ENCODE measurements at places on chromosomes 11 and 22. TPM values are rescaled to one million over a fixed set of nuclear protein-coding genes. Genes with fewer than 3 reads are reported as not detected.

GRCh38 chr11:8719211-8719649 lies 36.6 kb downstream of the RPL27A start:
- peak; percentile 94 for DNase-seq

DNA sequence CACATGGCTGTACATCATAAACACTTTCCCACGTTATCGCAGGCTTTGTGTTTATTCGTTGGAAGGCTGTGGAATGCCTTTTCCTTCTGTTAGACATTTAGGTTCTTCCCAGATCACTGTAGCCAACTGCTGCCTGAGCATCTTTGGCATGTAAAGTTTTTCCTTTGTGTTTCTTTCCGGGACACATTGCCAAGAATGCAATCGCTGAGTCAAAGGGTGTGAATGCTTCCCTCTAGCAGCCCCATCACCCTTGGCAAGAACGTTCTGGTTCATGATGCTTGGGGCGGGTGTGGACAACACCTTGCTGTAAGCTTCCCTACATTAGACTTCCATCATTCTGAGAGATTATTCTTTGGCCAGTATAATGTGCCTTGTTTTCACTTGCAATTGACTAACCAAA lies 136.2 kb downstream of the OSBP2 start:
- no peak for DNase-seq

GRCh38 chr11:27402450-27402849 lies 39.4 kb upstream of the CCDC34 start:
- DNase-seq: no peak

- no peak for DNase-seq
Observed at GRCh38 chr22:30569674-30570202, 4.7 kb downstream of the GAL3ST1 start.

DNA sequence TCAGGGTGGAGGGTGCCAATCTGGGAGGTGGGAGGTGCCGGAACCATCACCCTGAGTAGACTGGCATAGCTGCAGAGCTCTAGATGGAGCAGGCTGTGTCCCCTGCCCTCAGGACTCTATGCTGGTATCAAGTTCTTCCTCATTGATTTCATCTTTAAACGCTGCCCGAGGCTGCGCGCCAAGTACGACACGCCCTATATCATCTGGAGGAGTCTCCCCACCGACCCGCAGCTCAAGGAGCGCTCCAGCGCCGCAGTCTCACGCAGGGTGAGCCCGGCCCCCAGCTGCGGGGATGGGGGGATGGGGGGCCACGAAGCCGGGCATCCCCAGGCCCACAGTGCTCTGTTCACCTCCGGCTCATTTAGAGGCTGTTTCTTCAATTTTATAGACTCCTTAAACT lies 52.5 kb downstream of the GRAMD4 start:
- no peak for DNase-seq

DNA sequence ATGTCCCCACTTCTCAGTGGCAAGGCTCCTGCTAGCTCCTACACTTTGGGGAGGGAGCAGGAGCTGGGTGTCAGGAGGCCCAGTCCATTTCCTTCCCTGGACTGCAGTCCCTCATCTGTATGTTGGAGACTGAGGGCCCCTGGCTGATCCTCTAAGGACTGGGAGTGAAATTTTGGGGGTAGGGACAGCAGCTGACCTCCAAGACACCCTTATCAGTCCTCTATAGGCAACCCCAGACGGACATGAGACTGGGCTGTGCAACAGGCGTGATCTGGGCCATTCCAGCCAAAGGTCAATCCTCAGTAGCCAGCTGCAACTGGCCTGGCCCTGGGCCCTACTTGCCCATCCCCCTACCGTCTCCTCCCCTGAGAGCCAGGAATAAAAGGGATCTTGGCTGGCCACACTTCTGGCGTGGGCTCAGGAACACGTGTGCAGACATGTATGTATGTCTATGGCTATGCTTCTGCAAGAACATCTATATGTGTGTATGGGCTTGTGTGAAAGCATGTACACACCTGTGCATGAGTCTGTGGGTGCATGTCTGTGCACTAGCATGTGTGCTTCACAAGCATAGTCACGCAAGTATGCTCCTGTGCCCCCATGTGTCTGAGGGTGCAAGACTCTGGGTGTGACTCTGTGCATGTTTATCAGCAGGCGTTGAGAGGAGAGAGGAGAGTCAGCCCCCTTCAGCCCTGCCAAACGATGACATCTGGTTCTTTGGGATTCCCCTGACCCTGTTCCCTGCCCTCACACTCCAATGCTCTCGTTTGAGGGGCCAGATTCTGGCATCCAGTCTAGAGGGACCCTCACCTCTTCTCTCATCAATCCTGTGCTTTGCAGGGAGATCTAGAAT lies 24.6 kb upstream of the DGAT2 start:
- DNase-seq: no peak

GRCh38 chr11:115869780-115870431 lies 365.7 kb upstream of the CADM1 start:
- no peak for DNase-seq

DNA sequence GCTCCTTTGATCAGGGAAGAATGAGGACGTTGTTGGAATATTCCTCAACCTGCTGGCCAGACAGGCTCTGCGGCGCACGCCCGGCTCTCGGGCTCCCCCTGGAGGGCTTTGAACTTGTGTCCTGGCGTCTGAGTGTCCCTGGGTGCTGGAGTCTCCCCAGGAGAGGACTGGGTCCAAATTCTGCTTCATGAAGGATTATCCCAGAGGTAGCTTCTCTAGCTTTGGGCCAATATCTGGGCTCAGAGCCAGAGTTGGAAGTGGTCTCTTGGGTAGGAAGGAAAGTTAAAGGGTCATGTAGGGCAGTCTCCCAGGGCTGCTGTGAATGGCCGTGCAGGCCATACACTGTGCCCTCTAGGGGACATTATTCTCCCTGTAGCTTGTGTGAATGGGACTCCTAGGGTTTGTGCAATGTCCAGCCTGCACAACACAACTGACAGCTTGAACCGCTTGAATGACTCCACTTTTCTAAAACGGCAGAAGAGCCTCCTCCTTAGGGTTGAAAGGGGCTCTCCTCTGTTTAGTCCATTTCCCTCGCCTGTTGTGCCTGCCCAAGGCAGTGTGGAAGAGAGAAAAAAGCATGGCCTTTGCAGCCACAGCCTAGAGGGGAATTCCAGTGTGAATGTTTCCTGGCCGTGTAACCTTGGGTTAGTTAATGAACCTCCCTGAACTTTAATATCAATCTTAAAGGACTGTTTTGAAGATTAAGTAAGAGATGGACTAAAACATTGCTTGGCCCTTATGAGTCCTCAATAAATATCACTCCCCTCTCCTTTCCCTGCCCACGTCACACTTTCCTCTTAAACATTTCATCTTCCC lies 111.2 kb upstream of the THY1 start:
- DNase-seq: no peak

DNA sequence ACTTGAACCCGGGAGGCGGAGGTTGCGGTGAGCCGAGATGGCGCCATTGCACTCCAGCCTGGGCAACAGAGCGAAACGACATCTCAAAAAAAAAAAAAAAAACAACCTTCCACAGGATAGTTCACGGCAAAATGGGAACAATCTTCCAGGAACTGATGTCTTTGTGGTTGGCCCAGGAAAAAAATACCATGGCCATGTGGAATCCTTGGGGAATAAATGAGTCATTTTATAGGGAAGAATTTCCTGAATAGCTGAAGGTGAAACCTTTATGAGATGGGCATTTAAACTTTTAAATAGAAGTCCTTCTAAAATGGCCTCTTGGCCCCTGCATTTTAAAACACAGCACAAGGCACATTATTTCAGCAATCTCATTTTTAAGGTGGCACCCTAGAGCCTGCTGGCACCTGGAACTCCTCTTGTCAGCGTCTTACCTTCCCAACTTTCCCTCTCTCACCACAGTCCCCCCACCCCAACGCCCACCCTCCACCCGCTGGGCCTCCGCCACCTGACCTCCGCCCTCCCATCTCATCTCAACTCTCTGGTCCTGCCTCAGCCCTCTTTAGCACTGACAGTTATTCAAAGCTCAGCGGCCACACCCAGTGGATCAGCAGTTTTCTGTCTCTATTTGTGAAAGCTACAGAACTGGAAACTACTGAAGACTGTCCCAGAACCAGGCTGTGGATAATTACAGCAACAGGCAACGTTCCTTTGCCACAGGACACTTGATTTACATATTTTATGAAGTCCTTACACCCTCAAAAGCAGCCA lies 43.1 kb downstream of the SCGB1A1 start:
- DNase-seq: no peak

GRCh38 chr11:44133335-44133946 lies 38.0 kb downstream of the EXT2 start:
- DNase-seq: no peak

- peak; percentile 94 for DNase-seq
Observed at GRCh38 chr22:39534591-39535356, 2.2 kb upstream of the RPS19BP1 start.

- no peak for DNase-seq
Observed at GRCh38 chr11:10488121-10488933, 33.3 kb downstream of the AMPD3 start.

- DNase-seq: no peak
Observed at GRCh38 chr11:134154441-134154840, 69.3 kb downstream of the NCAPD3 start.

GRCh38 chr11:8199676-8200075 lies 30.9 kb upstream of the RIC3 start:
- no peak for DNase-seq

- DNase-seq: no peak
Observed at GRCh38 chr11:73335204-73335923, 27.3 kb downstream of the ARHGEF17 start.

DNA sequence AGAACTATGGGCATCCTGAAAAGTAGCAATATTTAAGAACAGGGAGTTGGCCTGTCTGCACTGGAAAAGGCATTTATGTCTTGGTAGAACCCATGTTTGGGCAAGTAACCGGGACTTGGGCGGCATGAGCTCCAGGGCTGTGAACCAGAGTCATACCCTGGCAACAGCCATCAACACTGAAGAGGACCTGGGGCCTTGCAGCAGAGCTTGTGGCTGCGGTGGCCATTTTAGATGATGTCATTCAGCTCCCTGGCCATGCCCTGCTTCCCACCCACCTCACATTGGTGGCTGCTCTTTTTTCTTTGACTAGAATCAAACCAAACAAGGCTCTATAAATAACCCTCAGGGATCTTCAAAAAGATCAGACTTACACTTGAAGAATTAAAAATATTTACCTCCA lies 26.6 kb downstream of the EHF start:
- DNase-seq: no peak

DNA sequence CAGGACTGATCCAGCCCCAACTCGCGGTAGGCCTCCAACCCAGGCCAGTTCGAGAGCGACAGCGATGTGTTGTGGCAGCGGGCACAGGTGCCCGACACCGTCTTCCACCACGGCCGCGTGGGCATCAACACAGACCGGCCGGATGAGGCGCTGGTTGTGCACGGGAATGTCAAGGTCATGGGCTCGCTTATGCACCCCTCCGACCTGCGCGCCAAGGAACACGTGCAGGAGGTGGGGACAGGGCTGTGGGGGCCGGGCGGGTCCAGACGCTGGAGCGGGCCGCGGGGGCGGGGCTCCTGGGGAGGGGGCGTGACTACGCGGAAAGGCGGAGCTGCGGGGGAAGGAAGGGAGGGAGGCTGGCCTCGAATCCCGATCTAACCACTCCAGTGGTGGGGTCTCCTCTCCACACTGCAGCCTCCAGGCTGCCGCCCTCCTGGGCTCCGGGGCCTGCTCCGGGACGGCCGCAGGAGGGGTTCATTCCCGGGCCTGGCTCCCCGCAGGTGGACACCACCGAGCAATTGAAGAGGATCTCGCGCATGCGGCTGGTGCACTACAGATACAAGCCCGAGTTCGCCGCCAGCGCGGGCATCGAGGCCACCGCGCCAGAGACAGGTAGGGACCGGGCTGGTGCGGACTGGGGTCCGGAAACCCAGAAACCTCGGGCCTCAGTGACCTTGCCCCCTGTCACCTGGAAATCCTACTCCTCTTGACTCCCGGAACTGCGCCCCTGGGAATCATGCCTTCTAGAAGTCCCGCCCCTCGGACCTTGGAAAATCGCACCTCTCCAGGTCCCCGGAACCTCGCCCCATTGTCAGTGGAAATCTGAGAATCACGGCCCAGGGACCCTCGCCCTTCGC lies 14.9 kb downstream of the TMEM258 start:
- no peak for DNase-seq

DNA sequence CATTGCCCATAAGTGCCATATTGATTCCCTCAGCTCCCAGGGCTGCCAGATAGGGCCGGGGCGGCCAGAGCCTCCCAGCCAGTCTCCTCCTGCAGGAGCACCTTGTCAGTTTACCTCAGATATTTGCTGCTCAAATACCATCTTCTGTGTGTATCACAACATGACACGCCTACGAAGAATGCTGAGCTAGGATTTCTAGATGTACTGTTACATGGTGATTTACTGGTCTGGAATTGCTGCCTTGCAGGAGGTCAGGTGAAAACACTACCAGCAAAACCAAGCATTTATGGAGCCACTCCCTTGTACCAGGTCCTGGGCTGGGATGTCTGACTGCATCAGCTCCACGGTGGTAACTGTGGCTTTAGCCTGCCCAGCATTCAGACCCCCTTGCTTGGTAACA lies 11.8 kb downstream of the MICAL3 start:
- no peak for DNase-seq

The MYBPC3 gene
- 0.17 TPM for total RNA-seq

The TPBGL gene
- 0.33 TPM for total RNA-seq

The SOX10 gene
- 12.9 TPM for total RNA-seq

The CTSW gene
- total RNA-seq: 0.83 TPM

The SCGB1C1 gene
- not detected for total RNA-seq

The MLC1 gene
- 0.17 TPM for total RNA-seq

The DENND6B gene
- 3.8 TPM for total RNA-seq

The MFNG gene
- total RNA-seq: 20.7 TPM

Measured in esophagus muscularis mucosa (tissue), 4 donors.